ENCODE measurements at places on chromosomes 7 and 10. TPM values are rescaled to one million over a fixed set of nuclear protein-coding genes. Genes with fewer than 3 reads are reported as not detected.
A peak's percentile ranks its signal among the peaks of the same experiment; 100 is the strongest.

Gene PHYHIPL
- total RNA-seq: not detected

Gene FRAT2
- 8.1 TPM for total RNA-seq

Gene IFIT1B
- total RNA-seq: not detected

Gene LFNG
- 21.5 TPM for total RNA-seq

- DNase-seq: no peak
Observed at GRCh38 chr10:77007834-77008233, 629.8 kb downstream of the KCNMA1 start.

GRCh38 chr7:38186593-38187314, 8.7 kb downstream of the STARD3NL start:
- no peak for DNase-seq

DNA sequence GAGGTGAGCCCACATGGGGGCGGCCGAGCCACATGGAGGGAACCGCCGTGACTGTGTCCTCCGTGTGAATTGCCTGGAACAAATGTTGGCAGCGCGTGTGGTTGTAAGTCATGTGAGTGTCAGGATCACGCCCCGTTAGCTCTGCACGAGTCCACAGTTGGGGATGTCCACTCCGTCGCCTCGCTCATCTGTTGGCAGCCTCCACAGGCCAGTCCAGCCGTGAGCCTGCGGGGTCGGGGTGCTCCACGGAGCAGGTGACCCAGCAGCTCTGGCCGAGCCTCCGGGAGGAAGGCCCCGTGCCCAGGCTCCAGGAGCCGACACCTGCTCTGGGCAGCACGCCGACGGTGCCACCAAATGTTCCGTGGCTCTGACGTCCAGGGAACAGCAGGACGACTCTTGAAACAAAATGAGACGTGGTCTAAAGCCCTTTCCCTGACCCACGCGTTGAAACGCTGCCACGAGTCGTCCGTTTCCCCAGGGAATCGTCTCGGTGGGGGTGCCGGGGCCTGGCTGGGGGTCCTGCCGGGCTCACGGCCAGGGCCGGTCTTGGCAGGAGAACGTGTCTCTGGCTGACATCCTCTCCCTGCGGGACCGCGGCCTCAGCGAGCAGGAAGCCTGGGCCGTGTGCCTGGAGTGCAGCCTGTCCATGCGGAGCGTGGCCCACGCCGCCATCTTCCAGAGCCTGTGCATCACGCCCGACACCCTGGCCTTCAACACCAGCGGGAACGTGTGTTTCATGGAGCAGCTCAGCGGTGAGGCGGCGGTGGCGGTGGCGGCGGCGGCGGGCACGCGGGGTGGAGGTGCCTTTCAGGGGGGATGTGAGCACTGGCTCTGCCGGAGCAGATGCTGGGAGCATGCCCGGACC, 7.0 kb downstream of the KNDC1 start:
- DNase-seq: no peak

DNA sequence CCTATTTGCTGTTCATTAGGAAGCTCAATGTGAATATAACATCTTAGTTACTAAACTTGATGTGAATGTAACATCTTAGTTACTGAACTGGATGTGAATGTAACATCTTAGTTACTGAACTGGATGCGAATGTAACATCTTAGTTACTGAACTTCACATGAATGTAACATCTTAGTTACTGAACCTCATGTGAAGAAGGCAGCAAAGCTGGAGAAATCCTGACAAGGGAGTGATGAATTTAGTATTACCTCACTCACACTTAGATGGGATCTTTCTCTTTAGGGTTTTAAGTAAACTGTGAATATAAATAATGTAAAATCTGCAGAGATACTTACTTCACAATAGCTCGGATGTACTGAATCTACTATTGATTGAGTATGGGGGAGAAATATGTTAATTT, 73.6 kb downstream of the ETV1 start:
- no peak for DNase-seq

- no peak for DNase-seq
Observed at GRCh38 chr7:132133501-132133900, 442.8 kb downstream of the PLXNA4 start.

GRCh38 chr10:125029584-125030242, 87.8 kb downstream of the ZRANB1 start:
- DNase-seq: no peak

GRCh38 chr7:135934651-135935050, 42.5 kb downstream of the MTPN start:
- no peak for DNase-seq

- peak; percentile 36 for DNase-seq
Observed at GRCh38 chr10:89861584-89862301, 160.4 kb downstream of the KIF20B start.

DNA sequence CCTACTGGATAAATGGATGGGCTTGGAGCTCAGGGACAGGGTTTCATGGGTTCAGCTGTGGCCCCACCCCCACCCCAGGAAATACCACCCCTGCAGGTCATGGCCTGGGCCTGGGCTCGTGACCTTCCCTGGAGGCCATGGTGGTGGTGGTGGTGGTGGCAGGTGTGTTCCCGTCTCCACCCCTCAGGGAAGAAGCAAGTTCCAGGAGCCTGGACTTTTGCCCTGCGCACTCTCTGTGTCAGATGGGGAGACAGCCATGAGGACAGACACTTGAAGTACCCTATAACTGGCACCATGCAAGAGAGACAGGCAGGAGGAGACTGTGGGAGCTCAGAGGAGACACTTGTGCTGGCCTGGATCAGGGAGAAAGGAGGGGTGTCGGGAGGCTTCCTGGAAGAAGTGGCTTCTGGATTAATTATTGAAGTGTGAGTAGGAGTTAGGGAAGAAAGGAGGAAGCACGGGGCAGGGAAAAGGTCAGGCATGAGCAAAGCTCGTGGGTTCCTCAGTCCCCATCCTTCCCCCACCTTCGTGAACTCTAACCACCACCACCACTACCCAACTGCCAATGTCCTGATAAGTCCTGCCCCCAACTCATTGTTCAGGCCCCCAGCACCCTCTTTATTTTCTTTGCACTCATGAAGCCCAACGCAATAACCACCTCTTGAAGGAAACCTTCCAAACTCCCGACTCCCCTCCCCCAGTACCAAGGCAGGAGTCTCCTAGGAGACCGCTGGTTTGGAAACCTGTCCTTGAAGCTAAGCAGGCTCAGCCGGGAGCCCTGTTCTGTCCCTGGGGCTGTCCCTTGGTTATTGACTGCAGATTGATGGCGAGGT, 8.9 kb downstream of the SH2B2 start:
- no peak for DNase-seq

DNA sequence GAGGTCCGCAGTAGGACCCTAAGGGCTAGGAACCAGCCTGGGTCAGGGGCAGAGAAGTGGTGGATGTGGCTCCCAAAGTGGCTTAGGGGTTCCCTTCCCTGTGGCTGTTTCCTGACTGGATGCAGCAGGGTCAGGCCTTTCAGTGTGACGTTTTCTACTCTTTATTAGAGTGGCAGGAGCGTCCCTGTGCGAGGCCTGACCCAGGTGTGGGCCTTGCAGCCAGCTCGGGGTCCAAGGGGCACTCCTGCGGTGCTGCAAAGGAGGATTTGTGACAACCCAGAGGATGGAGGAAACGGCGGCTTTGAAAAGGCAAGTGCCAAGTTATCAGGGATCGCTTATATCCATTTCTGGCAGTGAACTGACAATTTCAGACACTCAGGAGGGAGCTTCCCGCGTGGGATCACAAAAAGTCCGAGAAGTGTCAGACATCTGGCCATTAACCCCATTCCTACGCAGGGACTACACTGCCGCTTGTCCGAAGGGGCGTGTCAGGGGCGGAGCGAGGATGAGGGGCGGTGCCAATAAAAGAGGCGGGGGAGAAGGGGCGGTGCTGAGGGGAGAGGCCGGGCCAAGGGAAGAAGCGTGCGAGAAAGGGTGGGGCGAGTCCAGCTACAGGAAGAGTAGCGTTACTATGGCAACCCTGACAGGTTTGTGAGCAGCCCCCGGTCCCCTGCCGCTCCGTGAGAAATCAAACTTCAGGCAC, 98.8 kb upstream of the ZNF722 start:
- DNase-seq: no peak

GRCh38 chr10:101812606-101813005, 5.6 kb downstream of the OGA start:
- DNase-seq: no peak

DNA sequence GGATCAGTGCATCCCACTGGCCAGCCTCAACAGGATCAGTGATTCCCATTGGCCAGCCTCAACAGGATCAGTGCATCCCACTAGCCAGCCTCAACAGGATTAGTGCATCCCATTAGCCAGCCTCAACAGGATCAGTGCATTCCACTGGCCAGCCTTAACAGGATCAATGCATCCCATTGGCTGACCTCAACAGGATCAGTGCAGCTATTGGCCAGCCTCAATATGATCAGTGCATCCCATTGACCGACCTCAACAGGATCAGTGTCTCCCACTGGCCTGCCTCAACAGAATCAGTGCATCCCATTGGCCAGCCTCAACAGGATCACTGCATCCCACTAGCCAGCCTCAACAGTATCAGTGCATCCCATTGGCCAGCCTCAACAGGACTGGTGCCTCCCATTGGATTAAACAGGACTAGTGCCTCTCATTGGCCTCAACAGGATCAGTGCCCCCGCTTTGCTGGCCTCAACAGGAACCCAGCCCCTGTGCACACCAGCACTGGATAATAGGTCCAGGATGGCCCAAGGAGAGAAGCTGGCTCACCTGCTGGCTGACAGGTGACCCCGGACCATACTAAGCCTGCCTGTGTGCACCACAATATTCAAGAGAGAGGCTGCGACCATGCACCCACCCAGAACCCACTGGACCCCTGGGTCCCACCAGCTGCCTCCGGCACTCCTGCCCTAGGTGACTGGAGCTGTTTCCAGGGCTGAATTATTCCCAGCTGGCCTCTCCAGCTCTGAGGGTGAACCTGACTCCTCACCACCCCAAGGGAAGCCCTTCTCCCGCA, 59.9 kb downstream of the PDGFA start:
- no peak for DNase-seq

DNA sequence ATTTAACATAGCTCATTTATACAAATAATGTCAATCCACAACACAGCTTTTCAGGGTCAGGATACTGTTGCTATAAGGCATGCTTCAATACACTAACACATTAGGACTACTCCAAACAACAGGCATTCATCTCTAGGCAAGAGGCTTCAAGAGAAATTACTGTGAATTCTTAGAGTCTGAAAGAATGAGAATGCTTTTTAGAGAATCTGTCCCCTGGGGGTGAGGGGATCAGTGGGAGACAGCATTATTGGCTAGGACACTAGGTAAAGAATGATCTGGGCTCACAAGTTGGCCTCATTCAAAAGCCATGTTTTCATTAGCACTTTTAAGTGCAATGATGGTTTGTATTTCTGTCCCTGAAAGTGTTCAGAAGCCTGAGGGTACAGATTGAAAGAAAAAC, 132.6 kb downstream of the SEMA3D start:
- no peak for DNase-seq

- DNase-seq: no peak
Observed at GRCh38 chr10:70286616-70287015, 2.8 kb upstream of the NPFFR1 start.
